ENCODE measurements at places on chromosomes 2 and 18.
A peak's percentile ranks its signal among the peaks of the same experiment; 100 is the strongest.

- ATAC-seq: no peak
Observed at GRCh38 chr2:181466661-181467576, 9.7 kb downstream of the ITGA4 start.

DNA sequence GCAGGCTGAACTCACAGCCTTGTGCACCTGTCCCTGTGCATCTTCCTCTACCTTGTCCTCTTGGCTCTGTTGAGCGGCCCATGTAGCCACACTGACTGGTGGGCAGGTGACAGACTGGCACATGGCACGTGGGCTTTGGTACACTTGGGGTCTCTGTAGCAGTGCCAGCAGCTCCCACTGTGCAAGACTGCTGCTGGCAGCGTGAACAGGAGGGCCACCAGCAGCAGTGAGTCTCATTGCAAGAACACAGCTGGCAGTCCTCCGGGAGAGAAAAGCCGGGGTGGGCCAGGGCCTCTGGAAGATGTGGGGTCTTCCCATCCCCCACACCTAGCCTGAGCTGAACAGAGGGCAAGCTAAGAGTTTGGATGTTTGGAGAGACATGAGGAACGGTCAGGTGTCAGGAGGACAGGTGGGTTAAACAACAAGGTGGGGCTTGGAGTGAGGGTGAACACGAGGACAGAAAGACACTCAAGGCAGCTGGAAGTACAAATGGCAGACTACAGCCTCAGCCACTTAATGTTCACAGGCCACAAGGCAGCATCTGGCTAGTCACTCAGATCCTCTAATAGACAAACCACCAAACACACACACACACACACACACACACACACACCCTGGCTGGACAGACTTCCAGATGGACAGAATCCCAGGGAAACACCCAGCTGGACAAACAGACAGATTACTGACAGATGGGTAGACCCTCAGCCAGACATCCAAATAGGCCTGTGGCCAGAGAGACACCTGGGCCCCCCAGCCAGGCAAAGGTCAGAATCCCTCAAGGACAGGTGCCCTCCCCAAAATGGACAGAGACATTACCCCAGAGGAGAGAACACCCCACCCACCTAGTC is 2.3 kb upstream of the PTPN18 start:
- no peak for ATAC-seq

GRCh38 chr2:55138014-55138881 is 88.0 kb upstream of the RTN4 start:
- ATAC-seq: no peak

- ATAC-seq: peak; percentile 80
Observed at GRCh38 chr2:127083819-127084503, 23.0 kb downstream of the BIN1 start.
